Kidney glomerular epithelial cell (primary cell): ENCODE measurements at places on chromosomes 2 and 18.

GRCh38 chr2:208489687-208490086 is 83.1 kb downstream of the PTH2R start:
- no peak for DNase-seq

DNA sequence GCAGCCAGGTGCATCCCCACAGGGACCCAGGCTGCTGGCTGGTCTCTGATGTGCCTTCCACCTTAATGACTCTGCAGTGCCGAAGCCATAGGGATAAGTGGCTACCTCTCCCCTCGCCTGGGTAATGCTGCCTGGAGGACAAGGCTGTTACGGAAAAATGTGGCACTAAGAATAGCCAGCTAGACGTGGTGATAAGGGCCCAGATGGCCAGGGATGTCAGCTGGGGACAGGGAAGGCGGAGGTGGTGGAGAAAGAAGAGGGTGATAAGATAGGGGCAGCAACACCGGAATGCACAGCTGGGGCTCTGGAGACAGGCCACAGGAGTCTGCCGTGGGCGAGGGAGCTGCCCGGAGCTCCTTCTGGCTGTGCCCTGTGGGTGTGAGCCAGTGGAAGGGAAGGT is 170.6 kb downstream of the FHOD3 start:
- no peak for DNase-seq

DNA sequence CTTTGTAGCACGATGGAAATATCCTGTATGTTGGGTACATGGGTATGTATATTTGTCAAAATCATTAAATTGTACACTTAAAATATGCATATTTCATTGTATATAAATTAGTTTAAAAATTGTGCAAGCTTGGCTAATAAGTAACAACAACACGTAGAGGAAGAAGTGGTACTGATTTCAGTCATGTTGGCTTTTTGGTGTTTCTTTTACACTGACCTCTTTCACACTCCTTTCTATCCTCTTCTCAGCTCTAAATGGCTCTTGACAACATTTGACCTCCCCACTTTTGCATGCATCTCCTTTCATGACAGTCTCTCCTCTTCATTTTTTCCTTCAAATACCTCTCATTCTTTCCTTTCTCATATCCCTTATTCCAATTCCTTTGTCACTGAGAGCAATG is 801.4 kb upstream of the ZEB2 start:
- no peak for DNase-seq

DNA sequence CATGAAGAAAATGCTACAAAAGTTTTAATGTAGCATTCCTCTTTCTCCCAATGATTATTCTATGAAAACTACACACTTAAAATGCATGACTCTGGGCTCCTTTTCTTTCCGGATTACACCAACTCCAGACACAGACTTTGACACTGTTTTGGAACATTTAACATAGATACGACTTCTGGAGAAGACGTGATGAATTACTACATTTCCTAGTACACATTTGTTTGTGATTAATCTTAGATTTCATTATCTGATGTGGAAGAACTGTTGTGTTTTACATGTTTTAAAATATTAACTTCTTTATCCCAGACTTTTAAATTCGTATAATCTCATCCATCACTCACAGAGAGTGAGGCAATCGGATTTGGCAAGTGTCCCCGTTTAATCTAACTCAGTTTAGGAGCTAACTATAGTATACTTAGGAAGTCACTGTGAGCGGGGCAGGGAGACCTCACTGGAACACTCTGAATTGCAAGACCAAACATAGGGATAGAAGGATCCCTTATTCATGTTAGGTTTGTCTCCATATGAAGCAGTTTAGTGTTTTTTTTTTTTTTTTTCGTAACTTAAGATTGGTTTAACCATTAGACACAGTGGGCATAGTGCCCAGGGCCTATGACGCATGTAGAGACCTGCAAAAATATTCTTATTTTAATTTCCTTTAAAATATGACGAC is 66.7 kb downstream of the PDE1A start:
- DNase-seq, result peak; percentile 66

DNA sequence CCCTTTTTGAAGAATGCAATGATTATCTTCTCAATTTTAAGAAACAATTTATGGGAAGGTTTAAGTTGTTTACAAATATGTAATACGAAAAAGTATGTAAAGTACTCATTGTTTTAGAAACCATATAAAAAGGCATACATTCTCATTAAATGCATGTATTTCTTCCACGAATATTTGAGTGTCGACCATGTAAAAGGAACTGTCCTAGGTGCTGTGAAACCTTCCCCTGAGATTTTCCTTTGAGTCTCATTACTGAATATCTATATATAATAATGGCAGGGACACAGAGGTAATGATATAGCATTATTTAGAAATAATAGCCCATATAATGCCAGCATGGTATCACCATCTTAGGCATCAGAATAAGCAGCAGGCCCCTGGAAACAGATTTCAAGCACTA is 239.3 kb downstream of the ERBB4 start:
- no peak for DNase-seq
